ENCODE measurements at places on chromosomes 2 and 18. TPM values are rescaled to one million over a fixed set of nuclear protein-coding genes. Genes with fewer than 3 reads are reported as not detected.

Gene UNC80
- total RNA-seq, result not detected

Gene MYL1
- total RNA-seq, result not detected

Gene CCDC195
- not detected for total RNA-seq

GRCh38 chr2:30180226-30180625 is 33.4 kb downstream of the YPEL5 start:
- DNase-seq, result peak; percentile 82

DNA sequence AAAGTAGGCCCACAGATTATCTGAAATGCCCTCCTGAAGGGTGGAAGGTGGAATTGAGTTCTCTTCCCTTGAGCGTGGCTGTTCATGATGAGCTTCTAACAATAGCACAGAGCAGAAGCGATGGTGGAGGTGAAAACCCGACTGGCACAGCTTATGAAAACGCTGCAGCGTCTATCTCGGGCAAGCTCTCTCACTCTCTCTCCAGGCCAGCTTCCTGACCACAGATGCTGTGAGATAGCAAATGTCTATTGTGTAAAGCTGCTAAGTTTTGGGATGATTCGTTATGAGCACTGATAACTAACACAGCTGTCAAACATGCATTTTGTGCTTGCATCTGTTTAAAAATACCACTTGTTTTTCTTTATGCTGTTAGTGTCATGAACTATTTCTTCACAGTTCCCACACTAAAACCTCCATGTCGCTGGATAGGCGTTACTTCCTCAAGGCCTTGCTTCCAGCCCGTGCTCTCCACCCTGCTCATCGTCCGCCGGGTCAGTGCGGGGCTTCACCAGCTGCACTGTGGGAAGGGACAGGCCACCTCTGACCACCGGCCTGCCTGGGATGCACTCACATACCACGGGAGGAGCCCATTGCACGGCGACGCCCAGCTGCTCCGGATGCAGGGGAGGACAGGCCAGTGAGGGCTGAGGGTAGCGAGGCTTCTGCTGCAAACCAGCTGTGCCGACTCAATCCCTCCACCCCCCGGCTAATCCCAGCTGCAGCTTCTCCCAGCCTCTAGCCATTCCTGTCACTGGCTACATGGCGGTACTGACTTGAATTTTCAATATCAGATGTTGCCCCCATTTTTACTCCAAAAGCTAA is 60.0 kb upstream of the OTOS start:
- DNase-seq, result no peak
